ENCODE measurements at places on chromosomes 5 and 9. TPM values are rescaled to one million over a fixed set of nuclear protein-coding genes. Genes with fewer than 3 reads are reported as not detected.
A peak's percentile ranks its signal among the peaks of the same experiment; 100 is the strongest.

DNA sequence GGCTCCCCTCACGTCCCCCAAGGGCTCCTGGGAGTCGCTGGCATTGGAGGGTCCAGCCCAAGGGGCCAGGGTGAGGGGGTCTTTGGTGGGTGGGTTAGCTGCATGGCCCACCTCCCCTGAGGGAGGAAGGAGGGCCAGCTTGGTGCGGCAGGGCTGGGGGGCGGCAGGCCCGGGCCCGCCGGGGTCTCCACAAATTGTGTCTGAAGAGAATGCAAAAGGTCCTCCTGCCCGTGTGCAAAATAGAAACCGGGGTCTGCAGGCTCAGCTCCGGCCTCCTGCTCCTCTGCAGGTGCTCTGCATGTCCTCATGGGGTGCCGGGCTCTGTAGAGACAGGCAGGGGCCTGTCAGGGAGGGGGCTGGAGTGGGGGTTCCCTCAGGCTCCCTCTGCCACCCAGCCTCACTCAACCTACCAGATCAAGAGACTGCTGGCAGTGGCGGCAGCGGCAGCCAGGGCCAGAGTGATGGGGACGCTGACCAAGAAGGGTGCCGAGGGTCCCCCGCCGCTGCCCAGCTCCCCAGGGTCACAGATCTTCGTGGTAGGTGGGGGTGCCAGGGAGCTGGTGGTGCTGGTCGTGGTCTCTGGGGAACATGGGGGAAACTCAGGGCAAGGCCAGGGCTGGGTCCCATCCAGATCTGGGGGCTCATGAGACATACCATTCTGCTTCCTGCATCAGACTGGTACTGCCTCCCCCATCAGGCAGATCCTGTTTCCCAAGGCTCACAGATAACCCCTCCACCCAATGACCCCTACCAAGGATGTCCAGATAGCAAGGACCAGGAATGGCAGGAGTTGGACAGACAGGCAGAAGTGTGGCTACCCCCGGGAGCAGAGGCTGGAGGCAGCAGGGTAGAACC, 29.2 kb upstream of the ENHO start:
- DNase-seq = peak; percentile 50

The PRSS3 gene
- 3.5 TPM for total RNA-seq

- peak; percentile 64 for DNase-seq
Measured at GRCh38 chr5:100901821-100902341, 1.2 kb downstream of the ST8SIA4 start.

The C1QTNF3 gene
- 1.2 TPM for total RNA-seq

DNA sequence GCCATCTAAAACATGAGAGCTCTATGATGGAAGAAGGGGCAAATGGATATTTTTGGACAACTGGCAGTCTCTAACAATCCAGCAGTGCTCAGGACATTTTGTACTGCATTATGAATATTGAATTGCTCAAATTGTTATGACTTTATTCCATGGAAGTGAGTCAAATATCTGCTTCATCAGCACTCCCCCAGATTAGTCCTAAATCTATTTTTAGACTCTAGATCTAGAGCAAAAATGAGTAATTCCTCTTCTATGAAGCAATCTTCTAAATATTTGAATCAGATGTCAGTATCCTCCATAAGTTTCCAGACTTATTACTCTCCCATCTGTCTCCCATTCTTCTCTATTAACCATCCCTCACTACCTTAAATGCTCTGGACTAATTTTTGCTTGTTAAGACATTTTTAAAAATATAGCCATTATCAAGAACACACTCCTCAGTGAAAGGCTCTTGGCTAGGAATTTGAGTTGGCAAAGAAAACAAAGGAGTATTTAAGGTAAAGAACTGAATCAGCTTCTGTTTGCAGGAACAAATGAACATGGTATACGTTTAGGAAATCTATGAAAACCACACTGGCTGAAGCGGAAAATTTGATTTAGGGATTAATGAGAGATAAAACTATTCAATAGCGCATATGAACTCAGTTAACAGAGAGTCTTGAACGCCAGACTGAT, 300.9 kb downstream of the MCTP1 start:
- no peak for DNase-seq

GRCh38 chr9:107270082-107270481, 13.0 kb upstream of the RAD23B start:
- no peak for DNase-seq

The DDX4 gene
- not detected for total RNA-seq

The TLX3 gene
- not detected for total RNA-seq

GRCh38 chr5:78753093-78753531, 104.5 kb upstream of the LHFPL2 start:
- no peak for DNase-seq

DNA sequence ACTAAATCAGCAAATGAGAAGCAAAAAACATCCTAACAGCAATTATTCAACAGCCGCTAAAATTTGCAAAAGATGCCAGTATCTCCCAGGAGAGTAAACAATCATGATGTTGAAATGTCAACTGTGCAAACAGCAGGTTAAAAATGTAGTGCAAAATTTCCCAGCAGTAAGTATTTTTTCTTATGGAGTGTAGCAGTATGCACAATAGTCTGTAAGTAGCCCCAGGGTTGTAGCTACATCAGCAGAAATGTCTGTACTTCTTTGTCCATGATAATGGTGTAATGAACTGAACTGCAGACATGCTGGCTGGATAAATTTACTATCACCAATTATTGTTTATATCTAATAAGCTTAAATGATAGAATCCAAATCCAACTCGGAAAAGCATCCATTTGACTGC, 31.4 kb downstream of the GRIN3A start:
- DNase-seq = no peak

The SHC3 gene
- total RNA-seq = 1.7 TPM

DNA sequence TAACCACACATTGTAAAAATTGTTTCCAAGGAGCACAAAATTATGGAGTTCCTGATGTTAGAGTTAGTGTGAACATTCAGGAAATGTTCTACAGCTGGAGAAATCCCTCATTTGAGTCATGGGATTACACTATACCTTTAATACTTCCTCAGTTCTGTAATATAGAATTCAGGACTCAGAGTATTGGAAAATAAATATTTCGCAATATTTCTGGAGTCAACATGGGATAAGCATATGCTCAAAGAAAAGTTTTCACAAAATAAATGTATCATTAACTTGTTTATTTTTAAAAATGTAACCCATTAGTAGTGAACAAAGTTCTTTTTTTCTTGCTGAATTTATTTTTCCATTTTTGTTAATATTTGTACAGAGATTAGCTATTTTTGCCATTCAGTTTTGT, 8.6 kb downstream of the CYLC2 start:
- DNase-seq = no peak

- DNase-seq = no peak
Measured at GRCh38 chr5:154971501-154971900, 30.6 kb downstream of the MRPL22 start.

The LMX1B gene
- 1.3 TPM for total RNA-seq

The WNT8A gene
- not detected for total RNA-seq

The OSMR gene
- total RNA-seq = 13.8 TPM

GRCh38 chr9:4575997-4576396, 85.7 kb downstream of the SLC1A1 start:
- DNase-seq = no peak

GRCh38 chr5:33713136-33713765, 178.5 kb downstream of the ADAMTS12 start:
- DNase-seq = no peak

DNA sequence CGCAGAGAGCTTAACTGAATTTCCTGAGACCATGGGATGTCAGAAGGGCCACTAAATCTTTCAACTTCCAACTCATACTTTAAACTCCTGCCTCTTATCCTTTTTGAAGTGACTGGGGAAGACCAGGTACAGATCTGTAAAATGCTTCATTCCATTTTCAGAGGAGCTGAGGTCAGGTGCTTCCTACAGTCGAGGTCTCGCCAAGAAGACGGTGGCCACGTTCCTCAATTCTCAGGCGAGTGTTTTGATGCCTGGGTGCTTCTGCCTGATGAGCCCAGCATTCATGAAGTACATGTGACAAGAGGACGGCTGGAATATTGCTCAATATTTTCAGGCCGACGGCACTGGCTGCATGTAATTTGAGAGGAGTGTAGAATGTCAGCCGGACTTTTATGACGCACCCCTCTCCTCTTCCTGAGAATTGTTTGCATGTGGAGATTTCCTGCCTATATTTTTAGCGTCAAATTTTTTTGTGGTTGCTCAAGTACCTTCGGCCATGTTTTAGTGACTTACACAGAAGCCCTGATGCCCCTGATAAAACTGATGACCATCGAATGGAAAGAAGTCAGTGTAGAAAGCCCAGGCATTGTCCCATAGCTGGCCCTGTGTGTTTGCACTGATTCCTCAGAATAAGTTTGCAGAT, 38.8 kb upstream of the GLRX start:
- DNase-seq = peak; percentile 96

DNA sequence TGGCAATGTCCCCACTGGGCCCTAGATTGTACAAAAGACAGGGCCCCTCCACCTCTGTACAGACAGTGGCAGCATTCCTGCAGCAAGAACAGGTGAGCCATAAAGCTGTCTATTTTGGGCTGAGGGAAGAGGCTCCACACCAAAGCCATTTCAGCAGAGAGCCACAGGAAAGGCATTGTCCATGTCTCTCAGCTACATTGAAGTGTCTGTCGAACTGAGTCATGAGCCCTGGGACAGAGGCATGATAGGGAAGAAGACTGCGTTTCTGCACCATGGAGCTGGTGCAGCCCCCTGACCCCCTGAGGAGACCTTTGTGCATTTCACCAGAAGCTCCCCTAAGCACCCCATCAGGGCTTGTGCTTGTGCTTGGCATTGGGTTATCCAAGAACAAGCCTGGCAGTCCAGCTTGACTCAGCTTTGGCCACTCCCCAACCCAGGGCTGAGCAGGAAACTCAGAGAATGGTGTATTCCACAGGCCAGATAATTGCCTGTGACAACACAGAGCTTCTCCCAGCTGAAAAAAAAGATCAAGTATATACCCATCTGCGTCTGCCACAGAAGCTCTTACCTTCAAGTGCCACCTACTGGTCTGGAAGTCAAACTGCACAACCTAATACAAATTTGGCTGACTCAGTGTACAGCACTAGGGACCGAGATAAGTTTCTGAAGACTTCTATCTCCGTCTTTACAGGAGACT, 5.9 kb upstream of the FRMD3 start:
- DNase-seq = peak; percentile 61

- no peak for DNase-seq
Measured at GRCh38 chr5:154287136-154287535, 96.6 kb downstream of the GALNT10 start.
